ENCODE measurements at places on chromosomes 7 and 10.

GRCh38 chr10:98076086-98076485 is 45.7 kb upstream of the CRTAC1 start:
- DNase-seq = no peak

DNA sequence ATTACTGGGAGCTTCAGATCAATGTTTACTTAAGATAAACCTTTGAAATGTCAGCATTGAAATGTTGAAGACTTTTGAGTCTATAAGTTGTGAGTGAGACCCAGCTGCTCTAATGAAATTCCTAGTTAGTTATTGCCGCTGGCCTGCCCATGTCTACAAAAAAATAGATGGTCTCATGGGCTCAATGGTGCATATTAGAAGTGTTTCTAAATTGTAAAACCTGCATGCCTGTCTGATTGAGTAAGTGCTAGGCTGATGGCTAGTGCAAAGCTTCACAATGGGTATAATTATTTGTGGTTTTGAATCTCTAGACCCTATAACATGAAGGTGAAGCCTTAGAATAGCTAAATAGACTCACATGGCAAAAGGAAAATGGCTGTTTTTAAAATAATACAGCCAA is 234.5 kb downstream of the SORCS3 start:
- no peak for DNase-seq

- DNase-seq = no peak
These were observed 16.5 kb downstream of the ANLN start for GRCh38 chr7:36406156-36406555.

DNA sequence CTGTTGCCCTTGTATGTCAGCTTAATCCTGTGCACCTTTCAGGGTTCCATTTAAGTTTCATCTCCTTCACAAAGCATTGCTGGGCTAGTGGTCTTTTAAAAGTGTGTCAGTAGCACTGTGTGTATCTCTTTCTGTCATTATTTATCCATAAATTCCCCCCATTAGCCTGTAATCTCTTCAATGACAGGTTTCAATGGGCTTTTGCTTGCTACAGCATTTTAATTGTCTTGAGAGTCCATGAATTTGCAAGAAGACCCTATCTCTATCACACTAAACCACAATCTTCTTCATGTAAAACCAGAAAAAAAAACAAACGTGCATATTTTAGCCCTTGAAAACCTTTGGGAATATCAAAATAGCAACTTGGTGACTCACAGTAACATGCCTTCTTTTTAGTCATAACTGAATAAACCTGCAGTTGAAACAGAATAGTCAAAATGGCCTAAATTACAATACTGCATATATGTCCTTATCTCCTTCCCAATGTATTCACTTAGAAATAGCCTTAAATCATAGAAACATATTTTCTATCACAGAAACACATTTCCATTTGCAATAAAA is 118.6 kb downstream of the PON1 start:
- DNase-seq = no peak

GRCh38 chr7:143203386-143203785 is 18.5 kb upstream of the TAS2R40 start:
- DNase-seq = no peak

- no peak for DNase-seq
These were observed 66.8 kb downstream of the LYZL2 start for GRCh38 chr10:30562787-30563186.

GRCh38 chr10:125104559-125104958 is 55.8 kb downstream of the CTBP2 start:
- no peak for DNase-seq

DNA sequence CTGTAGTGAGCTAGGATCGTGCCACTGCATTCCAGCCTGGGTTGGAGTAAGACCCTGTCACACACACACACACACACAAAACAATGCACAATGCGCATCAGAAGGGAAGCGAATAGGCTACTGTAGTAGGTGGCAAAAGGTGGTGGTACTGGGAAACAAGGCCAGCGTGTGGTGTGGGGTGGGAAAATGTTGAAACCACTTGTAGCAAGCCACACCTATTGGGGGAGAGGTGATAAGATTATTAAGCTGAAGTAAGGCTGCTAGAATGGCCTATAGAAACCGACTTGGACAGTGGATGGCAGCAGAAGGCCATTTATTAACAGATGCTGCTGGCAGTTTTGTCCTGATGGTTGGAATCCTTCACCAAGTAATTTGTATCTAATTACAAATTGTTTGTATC is 7.2 kb upstream of the CHCHD1 start:
- peak; percentile 36 for DNase-seq

DNA sequence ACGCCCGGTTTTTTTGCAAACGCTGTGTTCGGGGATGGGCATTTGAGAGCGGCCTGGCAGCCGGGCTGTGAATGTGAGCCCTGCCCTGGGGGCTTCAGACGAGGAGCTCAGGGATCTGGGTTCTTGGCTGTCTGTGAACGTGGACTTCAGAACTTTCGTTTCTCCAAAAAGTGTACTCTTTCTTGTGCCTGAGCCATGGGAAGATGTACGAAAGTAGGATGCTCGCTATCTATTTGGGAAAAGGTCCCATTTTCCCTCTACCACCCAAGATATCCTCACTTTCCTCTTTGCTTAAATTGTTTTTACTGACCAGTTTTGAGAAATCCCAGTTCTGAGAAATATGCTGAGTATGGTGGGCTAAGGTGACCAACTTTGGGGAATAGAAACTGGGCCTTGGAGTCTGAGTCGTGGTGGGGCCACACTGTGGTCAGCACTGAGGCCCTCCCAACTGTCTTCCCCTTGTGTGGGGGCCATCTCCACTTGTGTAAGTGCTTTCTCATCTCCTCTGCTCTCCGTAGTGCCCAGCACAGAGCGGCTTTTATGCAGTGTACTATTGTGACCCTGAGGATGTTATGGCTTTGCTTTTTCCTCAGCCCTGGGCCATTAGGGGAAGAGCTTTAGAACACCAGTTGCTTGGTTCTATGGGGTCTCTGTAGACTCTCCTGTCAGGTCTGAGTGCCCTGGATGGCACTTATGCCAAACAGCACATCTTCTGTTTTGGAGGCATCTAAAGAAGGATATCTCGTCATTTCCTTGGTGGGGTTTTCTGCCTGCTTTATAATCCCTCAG is 918 bp downstream of the DBNL start:
- peak; percentile 26 for DNase-seq

GRCh38 chr10:113553149-113553548 is 296 bp downstream of the HABP2 start:
- no peak for DNase-seq
